Activated T-helper 1 cell treated with Interleukin-2 at 50 U/mL for 16 hours (primary cell): ENCODE measurements at places on chromosomes 11 and 22.

DNA sequence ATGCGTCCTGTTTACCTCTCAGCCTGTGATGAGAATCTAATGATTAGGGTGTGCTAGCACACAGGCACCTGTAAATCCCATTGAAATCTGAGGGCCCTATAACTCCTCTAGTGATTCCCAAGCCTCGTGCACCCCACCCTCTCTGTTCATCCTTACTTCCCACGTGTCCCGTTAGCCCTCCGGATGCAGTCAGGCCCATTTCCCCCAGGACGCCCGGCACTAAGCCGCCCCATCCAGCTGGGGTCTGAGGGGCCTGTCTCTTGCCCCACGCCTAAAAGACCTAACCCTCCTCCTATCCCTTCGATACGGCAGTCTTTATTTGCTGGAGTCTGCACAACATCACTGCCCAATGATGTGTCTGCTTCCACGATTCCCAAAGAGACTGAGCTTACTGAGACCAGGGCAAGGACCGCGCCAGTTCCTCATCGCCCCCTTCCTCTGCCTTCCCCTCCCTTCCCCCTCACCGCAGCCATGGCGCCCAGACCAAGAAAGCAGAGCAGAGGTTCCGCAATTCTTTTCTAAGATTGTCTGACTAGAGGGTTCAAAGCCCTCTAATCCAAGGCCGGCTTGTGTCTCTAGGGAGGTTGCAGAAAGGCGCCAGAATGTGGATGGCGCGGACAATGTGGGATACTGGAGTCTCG is 1.1 kb upstream of the FADS2 start:
- DNase-seq, result no peak

GRCh38 chr11:68142441-68143309 is 21.5 kb upstream of the CHKA start:
- no peak for DNase-seq

DNA sequence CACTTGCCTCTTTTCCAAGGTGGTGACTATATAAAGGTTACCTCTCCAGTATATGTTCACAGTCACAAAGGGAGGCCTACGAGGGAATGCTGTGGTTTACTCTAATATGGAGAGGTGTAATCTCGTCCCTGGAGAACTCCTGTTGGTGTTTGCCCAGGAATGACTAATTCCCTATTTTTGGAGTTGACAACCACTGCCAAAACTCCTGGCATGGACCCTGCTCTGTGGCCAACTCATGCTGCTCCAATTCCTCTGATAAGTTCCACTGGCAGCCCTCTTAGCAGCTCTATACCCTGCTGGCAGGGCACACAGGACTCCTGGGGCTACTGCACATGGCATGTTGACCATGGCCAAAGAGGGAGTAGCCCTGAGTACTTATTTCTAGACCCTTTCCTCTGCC is 418.7 kb upstream of the ANO5 start:
- no peak for DNase-seq

GRCh38 chr11:75475767-75476650 is 43.0 kb upstream of the KLHL35 start:
- no peak for DNase-seq

DNA sequence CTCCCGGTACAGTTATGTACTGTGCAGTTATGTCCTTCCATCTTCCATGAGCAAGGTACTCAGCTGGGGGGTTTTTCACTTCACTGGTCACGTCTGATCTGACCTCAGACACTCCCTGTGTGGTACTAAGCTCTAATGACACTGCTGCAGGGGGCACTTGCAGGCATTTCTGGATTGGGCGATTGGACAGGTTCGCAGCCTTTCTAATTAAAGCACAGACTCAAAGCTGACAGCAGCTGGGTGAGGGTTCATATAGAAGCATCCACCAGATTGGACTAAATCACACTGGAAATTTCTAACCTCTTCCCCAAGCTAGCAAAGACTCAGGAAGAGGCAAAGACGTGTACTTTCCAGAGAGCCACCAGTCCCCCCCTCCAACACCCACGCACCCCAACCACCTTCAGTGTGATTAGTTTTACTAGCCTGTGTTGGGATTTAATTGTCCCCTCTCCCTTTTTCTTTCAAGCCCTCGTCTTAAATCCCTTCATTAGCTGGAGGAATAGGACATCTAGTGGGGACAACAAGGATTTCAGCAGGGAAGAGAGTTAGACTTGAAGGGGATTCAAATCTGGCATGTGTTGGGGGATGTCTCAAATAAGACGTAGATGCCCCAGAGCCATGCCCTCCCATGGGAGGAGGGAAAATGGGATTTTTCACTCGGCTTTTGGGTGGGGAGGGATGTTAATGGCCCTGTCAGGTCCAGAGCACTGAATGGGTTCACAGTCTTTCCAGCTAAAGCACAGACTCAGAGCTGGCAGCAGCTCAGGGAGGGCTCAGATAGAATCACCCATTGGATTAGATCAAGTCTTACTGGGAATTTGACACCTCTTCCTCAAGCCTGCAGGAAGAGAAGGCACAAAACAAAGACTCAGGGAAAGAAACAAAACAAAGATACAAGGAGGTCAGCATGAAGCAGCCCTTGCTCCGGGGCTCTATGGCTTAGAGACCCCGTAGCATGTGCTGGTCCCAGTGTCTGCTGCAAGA is 10.9 kb downstream of the INS start:
- no peak for DNase-seq

DNA sequence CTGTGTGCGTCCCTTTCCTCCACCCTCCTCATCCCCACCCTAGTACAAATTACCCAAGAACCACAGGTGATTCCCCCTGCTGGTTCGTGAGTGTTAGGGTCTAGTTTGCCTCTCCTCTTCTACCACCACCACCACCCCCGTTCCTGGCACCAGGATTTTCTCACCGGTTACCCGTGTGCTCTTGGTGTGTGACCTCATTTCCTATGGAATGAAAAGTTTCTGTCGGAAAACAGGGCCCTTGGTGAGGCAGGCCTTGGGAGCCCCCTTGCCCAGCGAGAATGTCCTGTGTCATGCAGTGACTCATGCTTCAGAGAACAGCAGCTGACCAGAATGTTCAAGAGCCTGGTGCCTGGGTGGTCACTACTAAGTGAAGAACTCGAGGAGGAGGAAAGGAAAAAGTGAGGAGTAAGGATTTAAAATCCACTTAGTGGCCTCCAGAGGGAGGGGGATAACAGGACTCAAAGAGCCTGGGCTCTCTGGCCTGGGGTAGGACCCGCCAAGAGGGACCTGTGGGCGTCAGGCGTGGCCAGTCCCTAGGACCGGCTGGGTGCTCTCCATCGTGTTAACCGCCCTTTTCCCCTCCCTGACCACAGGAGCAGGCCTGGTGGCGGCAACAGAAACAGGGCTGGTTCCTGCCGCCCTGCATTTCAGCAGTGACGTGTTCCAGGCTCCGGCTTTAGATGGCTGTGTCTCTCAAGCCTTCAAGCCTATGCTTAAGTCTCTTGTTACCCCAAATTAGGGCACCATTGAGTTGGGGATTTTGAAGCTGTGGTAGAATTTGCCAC is 30.2 kb downstream of the C22orf31 start:
- no peak for DNase-seq

DNA sequence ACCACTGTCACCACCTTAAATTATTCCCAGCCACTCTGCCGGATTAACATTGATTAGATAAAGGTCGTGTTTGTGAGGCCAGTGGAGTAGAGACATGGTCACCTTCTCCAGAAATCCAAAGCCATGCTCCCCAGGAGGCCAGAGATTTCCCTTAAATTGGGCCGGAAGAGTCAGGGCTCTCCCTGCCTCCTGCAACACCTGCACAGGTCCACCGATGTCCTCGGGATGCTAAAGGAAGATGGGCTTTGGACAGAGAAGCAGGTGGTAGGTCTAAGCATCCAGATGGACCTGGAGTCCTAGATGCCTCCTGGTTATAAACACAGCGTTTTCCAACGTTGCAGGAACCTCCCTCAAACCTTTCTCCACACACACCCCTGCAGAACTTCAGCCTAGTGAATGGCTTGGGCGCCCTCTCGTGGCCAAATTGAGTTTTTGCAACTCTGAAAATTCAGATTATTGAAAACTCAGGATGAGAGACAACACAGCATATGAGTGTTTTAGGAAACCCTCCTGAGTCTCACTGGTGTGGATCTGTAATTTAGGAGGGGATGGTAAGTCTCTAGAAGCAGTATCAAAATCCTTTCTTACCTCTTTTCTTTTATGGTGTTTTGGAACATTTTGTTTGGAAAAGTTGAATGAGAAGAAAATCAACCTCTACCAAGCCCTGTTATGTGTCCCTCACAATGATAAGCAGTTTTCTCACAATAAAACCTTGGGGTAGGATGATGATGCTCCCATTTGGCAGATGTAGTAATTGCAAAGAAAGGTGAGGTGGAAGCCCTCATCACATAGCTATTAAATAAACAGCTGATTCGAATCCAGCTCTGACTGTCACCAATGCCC is 109.6 kb downstream of the RRAS2 start:
- DNase-seq, result peak; percentile 54

GRCh38 chr11:117816846-117817367 is 7.6 kb downstream of the FXYD2 start:
- no peak for DNase-seq

DNA sequence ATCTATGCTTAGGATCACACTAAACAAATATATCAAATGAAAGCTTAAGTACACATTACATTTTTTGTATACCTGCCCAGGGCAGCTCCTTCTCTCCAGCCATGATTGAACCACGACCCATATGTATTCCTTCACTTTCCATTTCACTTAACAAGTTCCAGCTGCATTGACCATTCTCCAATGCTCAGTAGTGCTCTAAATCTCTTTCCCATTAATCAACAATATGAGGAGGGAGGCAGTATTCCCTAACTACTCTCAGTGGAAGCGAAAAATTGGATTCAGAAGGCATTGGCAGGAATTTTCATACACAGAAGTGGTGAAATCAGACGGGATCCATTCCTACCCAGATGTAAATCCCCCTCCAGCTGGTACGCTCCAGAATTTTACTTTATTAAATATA is 372.0 kb upstream of the LUZP2 start:
- DNase-seq, result no peak

DNA sequence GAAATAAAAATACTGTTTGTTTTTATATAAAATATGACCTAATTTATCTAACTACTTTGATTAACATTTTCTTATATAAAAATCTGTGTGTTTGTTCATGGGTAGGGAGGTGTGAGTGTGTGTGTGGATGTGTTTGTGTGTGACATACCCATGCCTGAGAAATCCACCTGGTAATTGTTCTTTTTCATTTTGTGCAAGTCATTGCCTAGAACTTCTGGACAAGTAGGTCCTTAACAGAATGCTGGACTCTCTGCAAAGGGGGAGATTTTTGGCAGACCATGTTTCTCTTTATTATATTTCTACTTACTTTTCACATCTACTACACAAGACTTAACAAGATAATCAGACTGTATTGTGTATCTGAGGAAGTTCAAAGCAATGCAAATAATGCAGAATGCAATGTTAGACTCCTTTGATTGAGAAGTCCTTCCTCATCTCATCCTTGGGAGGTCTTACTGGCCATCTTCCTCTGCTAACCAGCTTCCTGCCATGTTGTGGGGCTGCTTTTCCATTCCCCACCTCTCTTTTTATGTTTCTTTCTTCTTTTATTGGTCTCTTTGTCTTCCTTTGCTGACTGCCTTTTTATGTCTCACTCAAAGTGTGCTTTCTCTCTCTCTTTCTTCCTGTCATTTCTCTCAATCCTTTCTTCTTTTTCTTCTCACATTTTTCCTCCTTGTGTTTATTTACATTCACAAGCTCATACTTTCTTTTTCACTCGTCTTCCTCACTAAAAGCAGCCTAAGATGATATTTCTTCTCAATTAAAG is 1017.0 kb upstream of the CNTN5 start:
- DNase-seq, result no peak

DNA sequence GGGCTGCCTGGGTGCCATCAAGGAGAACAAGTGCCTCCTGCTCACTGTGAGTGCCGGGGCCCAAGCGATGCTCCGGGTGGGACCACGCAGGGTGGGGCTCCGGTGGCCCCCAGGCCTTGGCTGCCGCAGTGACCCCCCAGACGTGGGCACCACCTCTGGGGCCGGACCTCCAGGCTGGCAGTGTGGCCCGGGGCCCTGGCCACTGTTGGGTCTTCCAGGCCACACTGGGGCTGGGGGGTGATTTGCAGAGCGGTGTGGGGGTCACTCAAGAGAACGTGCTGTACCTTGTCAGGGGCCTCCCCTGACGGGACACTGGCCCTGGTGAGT is 20.0 kb downstream of the TSPAN4 start:
- DNase-seq, result no peak

DNA sequence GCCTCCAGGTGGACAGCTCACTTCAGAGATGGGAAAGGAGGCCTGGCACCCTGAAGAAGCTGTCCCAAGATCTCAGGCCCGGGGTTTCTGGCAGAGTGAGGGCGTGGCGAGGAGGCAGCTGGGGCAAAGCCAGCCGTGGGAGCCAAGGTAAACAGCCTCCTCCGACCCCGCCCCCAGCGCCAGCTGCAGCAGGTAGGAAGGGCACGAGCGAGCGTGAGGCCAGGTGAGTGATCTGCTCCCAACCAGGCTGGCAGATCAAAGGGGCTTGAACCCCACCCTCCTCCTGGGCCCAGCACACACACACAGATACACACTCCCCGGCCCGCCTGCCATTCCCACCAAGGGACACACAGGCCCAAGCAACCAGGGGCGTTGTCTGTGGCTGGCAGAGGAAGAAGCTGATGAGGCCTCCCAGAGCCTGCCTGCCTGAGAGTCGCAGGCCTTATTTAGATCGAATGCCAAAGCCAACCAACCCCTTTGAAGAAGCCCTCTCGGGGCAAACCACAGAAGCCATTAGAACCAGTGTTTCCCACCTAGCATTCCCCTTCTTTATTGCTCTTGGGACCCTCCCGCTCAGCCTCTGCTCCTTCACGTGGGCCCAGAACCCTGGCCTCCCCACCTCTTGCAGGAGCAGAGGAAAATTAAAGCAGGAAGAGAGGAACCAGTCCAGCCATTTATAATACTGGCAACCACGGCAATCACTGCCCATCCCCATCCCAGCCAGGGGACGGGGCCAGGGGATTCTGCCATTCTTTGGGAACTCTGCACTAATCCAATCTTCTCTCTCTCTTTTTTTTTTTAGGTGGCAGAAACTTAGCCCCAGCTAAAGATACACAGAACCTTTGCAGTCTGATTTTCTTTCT is 5.0 kb downstream of the PDGFB start:
- no peak for DNase-seq

- DNase-seq, result no peak
These were observed 30.9 kb upstream of the WNT7B start for GRCh38 chr22:46007848-46008261.

- DNase-seq, result no peak
These were observed 13.9 kb downstream of the SCGB1A1 start for GRCh38 chr11:62432695-62433094.

DNA sequence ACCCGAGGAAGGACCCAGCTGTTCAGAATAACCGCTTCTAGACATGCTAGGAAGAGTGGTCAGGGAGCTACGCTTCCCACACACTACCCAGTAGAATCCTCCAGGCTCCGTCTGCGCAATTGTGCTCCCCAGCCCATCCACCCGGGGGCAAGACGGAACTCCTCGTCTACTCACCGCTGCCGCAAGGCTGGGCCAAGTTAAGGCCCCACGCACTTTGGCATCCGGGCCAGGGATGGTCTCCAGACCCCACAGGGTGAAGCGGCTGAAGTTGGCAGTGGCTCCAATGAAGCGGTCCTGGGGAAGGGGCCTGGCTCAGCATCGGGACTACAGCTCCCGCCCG is 757 bp downstream of the RNASEH2C start:
- DNase-seq, result no peak
